ENCODE measurements at places on chromosomes 7 and 10.

- no peak for DNase-seq
Measured at GRCh38 chr10:58994226-58995057, 182.0 kb upstream of the PHYHIPL start.

DNA sequence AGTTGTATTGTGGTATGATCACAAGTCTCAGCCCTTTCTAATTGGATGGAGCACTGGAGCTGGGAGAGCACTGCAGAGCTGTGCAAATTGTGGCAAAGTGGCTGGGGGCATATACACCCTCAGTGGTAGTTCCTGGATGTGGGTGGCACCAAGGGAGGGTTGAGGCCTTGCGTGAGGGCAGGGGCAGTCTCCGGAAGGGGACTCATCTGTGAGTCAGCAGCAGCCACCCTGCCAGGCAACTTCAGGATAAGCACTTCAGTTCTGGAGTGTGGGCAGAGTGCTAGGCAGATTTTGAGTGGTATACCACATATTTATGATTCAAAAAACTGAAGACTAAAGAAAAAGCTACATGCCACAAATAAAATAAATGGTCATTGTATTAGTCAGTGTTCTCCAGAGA lies 210.5 kb downstream of the ETV1 start:
- no peak for DNase-seq

- DNase-seq: no peak
Measured at GRCh38 chr7:157139111-157139809, 534 bp downstream of the UBE3C start.

DNA sequence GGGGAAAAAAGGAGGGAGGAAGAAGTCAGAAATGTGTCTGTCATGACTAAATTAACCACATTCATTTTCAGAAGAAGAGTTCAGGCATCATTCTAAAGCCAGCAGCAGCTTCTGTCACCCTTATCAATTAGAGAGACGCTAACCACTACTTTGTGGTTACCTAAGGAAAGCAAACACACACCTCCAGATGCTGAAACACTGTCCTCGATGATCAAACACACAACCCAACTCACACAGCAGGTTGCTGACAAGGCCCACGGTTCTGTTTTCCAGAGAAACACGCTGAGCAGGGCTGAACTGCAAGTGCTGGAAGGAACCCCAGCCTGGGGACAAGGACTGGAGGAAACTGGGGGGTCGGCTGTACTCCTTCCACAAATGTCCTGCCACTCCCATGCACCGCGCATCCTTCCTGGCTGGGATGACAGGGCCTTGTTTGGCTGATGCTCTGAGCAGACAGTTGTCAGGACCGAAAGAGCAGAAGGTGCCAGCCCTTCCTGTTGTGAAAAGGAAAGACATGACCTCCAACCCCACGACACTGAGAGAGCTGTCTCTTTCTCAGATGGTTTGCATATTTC lies 36.6 kb downstream of the PRKCQ start:
- DNase-seq: no peak

DNA sequence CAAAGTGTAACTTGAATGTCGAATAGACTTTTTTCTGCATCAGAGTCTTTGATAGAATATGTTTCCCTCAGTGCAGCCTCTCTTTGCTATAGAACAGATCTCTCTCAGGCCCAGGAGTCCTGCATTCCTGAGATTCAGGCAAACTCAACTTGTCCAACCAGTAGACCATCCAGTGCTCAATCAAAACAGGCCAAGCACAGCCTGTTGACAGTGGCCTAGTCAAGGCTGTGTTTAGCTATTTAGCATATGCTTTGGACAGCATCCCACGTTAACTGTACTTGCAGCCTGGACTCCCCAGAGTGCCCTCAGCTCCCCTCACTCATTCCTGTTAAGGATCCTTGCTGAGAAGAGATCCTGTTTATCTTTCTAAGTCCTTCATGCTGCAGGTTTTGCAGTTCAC lies 16.3 kb downstream of the OR6V1 start:
- no peak for DNase-seq

GRCh38 chr7:128783143-128783861 lies 7.7 kb upstream of the OPN1SW start:
- DNase-seq: peak; percentile 91

DNA sequence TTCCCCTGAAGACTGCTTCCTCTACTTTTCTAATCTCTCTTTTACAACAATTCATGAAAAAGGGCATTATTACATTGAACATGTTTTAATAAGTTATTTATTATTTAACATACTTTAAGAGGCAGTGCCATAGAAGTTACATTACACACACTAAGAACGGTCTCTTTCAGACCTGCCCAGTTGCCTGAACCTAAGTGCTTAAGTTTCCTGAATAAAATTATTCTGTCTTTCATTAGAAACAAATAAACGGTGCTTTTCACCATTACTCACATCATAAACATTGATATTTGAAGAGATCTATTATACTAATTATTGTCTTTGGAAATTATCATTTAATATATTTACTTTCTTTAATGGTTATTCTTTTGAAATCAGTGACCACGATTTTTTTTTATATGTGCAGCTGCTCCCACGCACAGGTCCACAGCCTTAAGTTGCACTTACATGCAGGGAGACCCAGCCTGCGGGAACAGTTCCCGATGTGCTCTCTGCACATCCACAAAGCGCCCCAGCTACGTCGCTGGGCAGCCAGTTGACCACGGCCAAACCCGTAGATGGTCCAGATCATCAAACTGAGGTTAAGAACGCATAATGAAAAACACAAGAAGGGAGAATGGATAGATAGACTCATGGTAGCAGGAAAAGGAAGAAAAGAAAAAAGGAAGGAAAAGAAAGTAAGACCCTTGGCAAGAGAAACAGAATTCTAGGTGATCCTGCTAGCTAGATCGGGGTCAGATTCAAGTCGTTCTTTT lies 437.0 kb upstream of the MGMT start:
- DNase-seq: no peak

DNA sequence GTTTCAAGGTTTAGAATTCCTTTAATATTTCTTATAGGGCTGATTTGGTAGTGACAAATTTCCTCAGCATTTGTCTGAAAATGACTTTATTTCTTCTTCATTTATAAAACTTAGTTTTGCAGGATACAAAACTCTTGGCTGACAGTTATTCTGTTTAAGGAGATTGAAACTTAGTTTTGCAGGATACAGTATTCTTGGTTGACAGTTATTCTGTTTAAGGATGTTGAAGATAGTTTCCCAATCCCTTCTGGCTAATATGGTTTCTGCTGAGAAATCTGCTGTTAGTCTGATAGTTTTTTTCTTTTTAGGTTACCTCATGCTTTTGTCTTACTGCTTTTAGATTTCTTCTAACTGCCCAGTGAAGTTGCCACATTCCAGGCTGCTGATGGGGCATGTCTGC lies 186.8 kb downstream of the ITGB1 start:
- DNase-seq: no peak

DNA sequence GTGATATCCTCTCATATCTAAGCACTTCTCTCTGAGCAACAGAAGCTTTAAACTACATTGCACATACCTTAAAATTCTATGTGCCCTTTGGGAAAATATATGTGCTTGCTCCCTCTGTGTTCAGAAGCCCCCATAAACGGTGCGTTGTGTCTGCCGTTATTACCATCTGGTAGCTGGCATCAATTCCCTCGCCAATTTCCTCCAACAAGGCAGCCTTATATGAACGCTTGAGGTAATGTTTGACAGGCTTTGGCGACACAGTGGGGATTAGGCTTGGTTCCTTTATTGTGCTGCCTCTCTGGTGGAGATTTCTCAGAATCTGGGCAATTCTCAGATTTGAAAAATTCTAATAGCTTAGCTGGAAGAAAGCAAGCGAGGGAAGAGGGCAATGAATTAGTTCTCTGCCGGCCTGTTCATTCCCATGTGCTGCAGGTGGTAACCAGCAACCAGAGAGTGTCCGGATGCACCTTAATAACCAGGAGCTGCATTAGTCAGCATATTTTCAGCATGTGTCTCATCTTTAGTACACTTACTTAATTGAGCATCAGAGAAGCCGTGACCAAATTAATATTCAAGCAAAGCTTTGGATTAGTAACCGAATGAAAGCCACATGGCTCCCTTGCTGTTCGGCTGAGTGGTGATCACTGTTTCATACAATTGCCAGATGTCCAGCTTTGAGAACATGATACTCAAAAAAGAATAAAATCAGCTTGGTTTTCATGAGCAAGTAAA lies 7.3 kb upstream of the PPP1R17 start:
- no peak for DNase-seq

- no peak for DNase-seq
Measured at GRCh38 chr10:326350-326749, 191.1 kb downstream of the ZMYND11 start.

- no peak for DNase-seq
Measured at GRCh38 chr7:49878089-49878488, 104.7 kb downstream of the VWC2 start.

GRCh38 chr10:26389533-26389932 lies 48.6 kb upstream of the APBB1IP start:
- no peak for DNase-seq

DNA sequence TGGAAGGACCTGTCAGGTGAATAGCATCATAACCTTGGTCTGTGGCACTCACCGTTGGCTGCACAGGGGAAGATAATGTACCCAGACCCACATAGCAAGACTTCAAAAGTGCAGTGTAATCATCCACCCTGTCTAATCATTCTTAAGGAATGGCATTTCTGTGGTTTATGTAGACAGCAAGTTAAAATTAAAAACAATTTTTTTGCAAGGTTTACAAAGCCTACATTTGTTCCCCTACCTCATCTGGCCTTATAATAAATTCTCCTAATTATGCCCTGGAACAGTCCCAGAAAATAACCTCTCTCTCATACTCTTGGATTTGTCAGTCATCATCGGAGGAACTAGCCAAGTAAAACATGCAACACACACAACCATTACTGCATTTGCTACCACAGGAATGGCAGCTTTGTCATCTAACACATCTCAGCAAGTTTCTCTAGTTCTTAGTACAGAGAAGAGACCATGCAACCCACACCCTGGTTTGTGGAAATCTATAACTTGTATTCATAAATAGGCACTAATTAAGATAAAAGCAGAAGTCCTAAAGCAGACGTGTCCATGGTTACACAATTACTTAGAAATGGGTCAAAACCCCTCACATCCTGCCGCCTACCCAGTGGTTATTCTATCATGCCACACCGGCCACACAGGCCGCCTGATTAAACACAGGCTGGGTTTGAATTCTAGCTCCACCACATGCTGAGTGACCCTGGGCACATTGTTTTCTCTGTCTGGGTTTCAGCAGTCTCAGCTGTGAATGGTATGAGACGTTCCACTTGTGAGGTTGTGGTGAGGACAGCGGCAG lies 19.1 kb downstream of the ABLIM1 start:
- no peak for DNase-seq

- peak; percentile 55 for DNase-seq
Measured at GRCh38 chr10:116737627-116738327, 4.6 kb downstream of the HSPA12A start.

GRCh38 chr7:13069841-13070240 lies 382.4 kb downstream of the ARL4A start:
- DNase-seq: no peak

GRCh38 chr7:5045558-5046396 lies at the start of gene RBAK:
TSS of gene RBAK (plus strand) at chr7:5045860. CDS start at chr7:5048077, 2,217 bp downstream.
- DNase-seq: peak; percentile 93

GRCh38 chr7:36746347-36746746 lies 22.1 kb upstream of the AOAH start:
- DNase-seq: no peak

GRCh38 chr7:2149672-2150444 lies 82.9 kb downstream of the MAD1L1 start:
- no peak for DNase-seq

- no peak for DNase-seq
Measured at GRCh38 chr7:134567368-134567767, 18.5 kb downstream of the AKR1B15 start.

DNA sequence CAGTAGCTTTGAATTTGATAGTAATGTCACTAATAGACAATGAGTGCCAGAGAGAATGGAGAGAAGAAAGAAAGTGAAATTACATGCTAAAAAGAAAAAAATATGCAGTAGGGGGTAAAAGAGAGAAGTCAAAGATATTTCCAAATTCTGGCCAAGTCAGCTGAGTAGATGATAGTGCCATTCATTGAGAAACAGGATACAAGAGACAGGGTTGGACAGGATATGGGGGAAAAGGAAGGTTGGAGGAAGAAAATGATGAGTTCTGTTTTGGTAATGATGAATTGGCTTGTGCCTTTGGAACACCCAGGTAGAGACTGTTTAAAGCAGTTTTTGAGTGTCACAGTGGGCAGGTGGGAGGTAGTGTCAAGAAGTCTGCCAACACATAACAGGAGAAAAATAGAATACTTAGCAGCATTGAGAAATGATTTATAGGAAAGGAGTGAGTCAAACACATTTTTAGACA lies 78.3 kb downstream of the LRRC17 start:
- DNase-seq: no peak
